Right lobe of liver (tissue), 6 donors: ENCODE measurements at places on chromosomes 5 and 9. TPM values are rescaled to one million over a fixed set of nuclear protein-coding genes. Genes with fewer than 3 reads are reported as not detected.

GARIN3 gene
- not detected for total RNA-seq

CD180 gene
- total RNA-seq: 3.3 TPM

TNC gene
- 4.0 TPM for total RNA-seq

SLC34A3 gene
- total RNA-seq: not detected

EGFLAM gene
- total RNA-seq: 4.2 TPM

ANKRD18B gene
- total RNA-seq: 1.3 TPM

IL5 gene
- total RNA-seq: not detected

ADAMTS2 gene
- total RNA-seq: 13.9 TPM

SLC31A2 gene
- 43.4 TPM for total RNA-seq

FGF18 gene
- not detected for total RNA-seq
